ENCODE measurements at places on chromosomes 2 and 18.

DNA sequence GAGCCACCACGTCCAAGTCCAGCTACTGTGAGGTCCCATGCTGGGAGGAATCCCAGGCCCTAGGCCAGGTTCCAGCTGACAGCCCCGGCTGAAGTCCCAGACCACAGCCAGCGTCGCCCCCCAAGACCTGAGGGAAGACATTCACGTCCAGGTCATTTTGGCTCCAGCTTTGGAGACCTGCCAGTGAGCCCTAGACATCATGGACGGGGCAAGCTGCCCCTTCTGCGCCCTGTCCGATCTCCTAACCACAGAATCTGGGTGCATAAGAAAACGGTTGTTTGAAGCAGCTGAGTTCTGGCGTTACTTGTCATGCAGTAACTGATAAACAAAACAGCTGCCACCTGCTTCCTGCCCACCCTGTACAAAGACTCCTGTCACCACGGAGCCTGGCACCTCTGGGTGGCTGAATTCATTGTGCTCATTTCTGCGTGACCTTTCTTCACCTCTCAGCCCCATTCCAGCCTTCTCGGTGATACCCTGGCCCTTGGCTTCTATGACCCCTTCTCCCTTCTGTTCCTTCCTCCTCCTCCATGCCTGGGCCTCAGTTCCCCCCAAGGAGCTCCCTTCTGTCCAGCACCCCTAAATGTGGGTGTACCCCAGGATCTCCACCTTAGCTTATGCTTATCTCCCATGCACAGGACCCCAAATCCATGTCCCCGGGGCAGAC, 72.6 kb upstream of the SMAD7 start:
- DNase-seq, result no peak

GRCh38 chr18:76459687-76460350, 35.2 kb downstream of the ZNF516 start:
- DNase-seq, result no peak

- no peak for DNase-seq
These were observed 130.6 kb downstream of the ATP9B start for GRCh38 chr18:79199691-79200374.

- DNase-seq, result no peak
These were observed 66.1 kb downstream of the FASTKD2 start for GRCh38 chr2:206831442-206831995.

DNA sequence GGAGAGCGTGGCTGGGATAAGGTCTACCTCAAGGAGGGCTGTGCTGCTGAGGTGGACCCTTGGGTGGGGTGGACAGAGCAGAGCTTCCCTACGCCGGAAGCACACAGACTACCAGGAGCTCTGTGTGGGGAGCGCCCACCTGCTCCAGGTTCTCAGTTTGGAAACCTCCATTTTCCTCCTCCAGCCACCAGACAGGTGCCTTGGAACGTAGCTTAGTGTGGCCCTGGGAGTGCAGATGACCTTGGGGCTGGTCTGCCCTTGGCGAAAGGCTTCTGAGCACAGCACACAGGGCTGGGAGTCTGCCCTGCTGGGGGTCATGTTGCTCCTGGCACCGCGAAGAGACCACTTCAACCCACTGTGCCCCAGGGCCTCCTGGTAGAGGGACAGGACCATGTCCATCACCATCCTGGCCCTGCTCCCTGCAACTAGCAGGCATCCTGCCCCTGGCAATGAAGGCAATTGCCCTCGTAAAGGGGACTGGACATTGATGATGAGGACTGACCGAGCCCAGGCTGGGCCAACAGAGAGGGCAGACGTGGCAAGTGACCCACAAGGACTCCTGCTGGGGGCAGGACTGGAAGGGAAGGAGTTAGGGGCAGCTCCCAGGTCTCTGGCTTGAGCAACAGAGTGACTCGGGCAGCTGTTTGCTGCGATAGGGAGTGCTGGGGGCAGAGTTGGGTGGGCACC, 214.7 kb downstream of the CYP26B1 start:
- no peak for DNase-seq

GRCh38 chr2:197059477-197059876, 133.0 kb upstream of the PGAP1 start:
- no peak for DNase-seq

DNA sequence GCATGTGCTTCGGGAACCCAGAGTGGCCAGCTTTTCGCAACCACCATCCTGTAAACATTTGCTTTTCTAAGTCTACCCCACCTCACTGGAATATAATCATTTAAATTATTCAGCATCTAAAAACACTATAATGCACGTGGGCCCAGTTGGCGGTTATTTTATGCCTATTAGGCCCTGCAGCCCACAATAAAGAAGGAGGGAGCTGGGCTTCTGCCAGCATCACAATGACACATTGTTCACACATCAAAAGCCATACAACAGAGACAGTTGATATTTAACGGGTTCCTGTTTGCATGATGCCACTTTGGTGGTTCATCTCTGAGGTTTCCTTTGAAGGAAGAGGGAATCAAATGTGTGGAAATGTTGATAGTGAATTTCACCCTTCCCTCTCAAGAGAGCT, 916.0 kb upstream of the CELF4 start:
- no peak for DNase-seq

GRCh38 chr2:27914041-27914804, 23.7 kb downstream of the BABAM2 start:
- no peak for DNase-seq

DNA sequence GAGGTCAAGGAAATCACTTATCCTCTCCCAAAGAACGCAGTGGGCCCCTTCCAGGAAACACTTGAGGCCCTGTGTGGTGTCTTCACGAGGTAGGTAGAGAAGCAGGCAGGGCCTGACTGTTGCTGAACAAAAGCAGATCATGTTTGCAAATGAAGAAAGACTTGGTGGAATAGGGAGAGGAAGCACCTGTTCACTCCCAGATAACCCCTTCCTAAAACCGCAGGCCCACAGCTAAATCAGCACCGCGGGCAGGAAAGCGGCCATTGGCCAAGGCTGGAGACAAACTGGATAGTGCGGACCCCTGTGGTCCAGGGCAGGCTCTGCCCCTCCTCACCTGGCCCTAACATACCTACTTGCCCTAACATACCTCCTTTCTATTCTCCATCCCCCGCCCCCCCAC, 64.9 kb upstream of the KLHL29 start:
- DNase-seq, result no peak

DNA sequence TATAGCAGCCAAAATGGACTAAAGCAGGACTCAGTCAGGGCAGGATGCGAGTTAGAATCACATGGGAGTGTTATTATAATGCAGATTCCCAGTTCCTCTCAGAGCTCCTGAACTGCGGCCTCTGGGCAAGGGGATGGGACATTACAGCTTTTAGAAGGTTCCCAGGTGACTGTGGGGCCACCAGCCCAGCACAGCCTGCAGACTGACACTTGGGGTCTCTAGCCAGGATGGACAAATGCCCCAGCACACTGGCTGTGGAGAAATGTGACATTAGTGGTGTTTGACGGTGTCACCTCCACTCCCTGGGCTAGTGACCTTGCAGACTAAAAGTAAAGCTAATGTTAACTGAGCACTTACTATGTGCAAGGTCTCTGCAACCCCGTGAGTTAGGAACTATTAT, 238.0 kb upstream of the HS6ST1 start:
- no peak for DNase-seq

- DNase-seq, result no peak
These were observed 182.3 kb upstream of the ST6GAL2 start for GRCh38 chr2:107068069-107068916.

- DNase-seq, result no peak
These were observed 29.3 kb downstream of the MEX3C start for GRCh38 chr18:51168026-51168742.

- no peak for DNase-seq
These were observed 140.8 kb downstream of the MEIS1 start for GRCh38 chr2:66575625-66576310.

- no peak for DNase-seq
These were observed 390.9 kb upstream of the VWC2L start for GRCh38 chr2:214019973-214020345.

DNA sequence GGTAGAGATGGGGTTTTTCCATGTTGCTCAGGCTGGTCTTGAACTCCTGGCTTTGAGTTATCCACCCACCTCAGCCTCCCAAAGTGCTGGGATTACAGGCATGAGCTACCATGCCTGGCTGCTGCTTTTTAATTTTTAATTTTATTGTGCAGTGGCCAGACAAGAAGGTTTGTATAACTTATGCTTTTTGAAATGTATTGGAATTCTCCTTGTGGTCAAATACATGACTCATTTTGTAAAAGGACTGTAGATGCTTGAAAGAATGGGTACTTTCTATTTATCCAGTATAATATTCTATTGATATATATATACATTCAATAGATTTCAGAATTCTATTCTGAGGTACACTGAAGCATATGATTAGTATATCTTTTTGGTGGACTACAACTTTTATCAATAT, 82.6 kb upstream of the ST3GAL5 start:
- DNase-seq, result no peak

DNA sequence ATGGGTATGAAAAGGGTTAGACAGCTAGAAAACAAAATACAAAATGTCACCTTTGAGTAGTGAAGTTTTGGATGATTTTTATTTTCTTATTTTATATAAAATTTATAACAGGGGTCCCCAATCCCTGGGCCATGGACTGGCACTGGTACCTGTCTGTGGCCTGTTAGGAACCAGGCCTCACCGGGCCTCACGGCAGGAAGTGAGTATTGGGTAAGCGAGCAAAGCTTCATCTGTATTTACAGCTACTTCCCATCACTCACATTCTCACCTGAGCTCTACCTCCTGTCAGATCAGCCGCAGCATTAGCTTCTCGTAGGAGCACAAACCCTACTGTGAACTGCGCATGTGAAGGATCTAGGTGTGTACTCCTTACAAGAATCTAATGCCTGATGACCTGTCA, 202.8 kb upstream of the TWIST2 start:
- no peak for DNase-seq

DNA sequence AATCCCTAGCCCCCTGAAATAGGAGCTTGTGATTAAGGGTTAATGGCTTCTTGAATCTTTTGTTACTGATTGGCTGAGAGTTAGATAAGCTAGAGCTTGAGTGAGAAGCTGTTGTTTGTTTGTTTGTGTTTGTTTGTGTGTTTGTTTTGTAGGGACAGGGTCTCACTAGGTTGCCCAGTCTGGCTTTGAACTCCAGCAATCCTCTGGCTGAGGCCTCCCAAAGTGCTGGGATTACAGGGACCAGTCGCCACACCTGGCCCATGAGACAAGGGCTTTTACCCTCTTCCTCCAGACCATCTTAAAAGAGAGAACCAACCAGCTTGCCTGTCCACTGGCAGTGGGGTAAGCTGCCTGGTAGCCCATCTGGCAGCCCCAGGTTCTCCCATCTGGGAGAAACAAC, 58.1 kb downstream of the SH2D6 start:
- no peak for DNase-seq

DNA sequence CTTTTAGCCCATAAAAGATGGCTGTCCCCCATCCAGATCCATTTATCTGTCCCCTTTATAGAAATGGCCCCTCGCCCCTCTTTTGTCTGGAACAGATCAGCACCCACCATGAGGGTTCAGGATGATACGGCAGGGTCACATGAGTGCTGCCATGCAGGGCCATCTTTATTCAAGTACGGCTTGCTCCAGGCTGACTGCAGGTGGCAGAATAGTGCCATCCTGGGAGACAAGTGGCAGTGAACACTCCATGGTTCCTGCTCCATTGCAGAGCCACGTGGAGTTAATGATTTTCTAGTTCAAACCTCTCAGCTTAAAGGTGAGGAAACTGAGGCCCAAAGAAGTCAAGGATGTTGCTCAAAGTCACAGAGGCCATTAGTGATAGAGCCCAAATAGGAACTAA, 180.6 kb downstream of the CLIP4 start:
- no peak for DNase-seq

DNA sequence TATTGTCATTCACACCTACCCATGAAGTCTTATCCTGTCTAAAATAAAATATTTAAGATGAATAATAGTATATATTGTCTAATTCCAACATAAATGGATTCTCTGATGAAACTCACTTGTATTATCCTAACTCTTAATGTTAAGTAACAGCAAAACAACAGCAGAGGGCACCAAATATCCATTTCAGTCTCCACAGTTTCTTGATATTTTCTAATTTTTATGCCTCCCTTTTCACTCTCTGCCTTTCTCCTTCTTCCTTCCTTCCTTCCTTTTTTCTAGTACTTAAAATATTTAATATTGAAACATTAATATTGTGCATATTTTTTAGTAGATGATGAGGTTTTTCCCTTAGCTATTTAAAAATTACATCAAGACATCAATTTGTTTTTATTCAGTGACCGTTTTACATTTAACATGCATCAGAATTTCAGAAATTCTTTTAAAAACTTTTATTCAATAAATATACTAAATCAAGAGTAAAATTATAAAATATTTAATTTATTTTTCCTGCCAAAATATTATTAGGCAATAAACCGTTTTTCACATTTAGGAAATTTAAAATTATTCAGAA, 97.6 kb downstream of the WDR7 start:
- DNase-seq, result peak; percentile 28

GRCh38 chr2:113169586-113169985, 4.2 kb upstream of the PSD4 start:
- DNase-seq, result no peak

DNA sequence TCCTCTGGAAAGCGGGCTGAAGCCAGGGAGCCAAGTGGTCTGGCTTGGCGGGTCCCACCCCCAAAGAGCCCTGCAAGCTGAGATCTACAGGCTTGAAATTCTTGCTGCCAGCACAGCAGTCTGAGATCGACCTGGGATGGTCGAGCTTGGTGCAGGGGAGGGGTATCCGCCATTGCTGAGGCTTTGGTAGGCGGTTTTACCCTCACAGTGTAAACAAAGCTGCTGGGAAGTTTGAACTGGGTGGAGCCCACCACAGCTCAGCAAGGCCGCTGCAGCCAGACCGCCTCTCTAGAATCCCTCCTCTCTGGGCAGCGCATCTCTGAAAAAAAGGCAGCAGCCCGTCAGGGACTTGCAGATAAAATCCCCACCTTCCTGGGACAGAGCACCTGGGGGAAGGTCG, 12.6 kb upstream of the FLACC1 start:
- DNase-seq, result no peak

GRCh38 chr2:2014251-2014771, 270.0 kb upstream of the PXDN start:
- DNase-seq, result no peak

DNA sequence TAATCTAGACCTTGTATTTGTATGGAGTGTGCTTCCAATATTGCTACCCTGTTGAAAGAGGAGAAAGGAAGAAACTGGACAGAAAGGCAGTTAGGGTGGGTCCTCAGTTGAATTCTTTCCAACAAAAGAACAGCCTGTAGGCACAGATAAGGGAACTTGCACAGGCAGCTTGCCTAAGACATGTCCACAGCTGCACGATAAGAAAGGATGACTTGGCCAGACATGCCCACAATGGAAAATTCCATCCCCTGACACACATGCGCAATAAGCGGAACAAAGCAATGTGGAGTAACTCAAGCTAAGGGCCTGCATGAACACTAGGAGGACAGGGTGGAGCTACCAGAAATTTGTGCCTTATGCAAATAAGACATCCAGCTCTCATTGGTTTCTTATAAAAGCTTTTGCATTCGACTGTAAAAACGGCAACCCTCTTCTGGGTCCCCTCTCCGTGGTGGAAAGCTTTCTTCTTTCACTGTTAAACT, 1084.7 kb upstream of the NXPH2 start:
- no peak for DNase-seq

- DNase-seq, result no peak
These were observed 22.8 kb downstream of the SLC66A3 start for GRCh38 chr2:11177871-11178690.
